ENCODE measurements at places on chromosomes 2 and 18.

- DNase-seq, result no peak
Measured at GRCh38 chr18:40018266-40018665, 1936.8 kb upstream of the PIK3C3 start.

GRCh38 chr18:57901825-57902589, 98.9 kb upstream of the ATP8B1 start:
- no peak for DNase-seq

DNA sequence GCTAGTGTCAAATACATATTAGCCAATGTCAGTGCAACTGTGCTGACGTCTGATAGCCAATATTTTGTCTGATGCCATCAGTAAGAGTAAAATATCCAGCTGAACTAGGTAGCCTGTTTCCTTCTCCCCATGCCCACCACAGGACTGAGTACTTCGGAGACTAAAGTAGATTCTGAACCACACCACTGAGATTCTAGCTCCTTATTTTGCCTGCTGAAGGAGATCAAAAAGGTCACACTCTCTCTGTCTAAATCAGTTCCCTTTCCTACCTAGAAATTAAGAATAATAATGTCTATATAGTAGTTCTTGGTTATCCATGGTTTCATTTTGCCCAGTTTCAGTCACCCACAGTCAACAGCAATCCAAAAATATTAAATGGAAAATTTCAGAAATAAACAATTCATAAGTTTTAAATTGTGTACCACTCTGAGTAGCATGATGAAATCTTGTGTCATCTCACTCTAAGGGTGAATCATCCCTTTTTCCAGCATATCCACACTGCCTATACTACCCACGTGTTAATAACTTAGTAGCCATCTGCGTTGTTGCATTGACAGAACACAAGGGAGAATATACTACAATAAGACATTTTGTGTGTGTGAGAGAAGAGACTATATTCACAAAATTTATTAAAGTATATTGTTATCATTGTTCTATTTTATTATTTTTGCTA, 1043.3 kb upstream of the PIK3C3 start:
- DNase-seq, result no peak

- DNase-seq, result no peak
Measured at GRCh38 chr2:129396980-129397599, 582.4 kb upstream of the RAB6C start.

DNA sequence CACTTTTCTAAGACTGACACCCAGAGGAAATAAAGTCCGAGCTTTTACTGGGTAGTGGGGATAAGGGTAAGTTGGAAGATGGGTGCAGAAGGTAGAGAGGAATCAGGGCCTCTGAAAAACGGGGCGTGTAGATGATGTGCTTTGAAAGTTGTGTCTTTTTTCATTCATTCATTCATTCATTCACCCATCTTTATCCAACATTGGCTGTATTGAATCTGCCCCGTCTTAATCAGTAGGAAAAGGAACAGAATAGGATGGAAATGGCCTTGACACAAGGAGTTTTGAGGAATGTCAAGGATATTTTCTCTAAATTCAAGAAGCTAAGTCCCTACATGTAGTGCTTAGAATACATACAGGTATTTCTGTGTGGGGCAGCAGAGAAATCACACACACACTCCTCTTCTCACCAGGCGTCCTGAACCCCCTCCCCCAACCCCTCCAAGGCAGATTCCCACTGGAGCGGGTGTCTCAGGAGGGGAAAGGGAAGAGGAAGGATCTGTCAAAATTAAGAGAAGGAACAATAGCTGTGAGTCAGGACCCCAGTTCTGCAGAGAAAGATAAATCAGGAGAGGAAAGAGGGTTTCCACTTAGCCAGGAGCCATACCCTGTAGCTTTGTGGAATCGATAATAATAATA, 13.9 kb downstream of the DYSF start:
- no peak for DNase-seq
